ENCODE measurements at places on chromosomes 2 and 18. TPM values are rescaled to one million over a fixed set of nuclear protein-coding genes. Genes with fewer than 3 reads are reported as not detected.
A peak's percentile ranks its signal among the peaks of the same experiment; 100 is the strongest.

DNA sequence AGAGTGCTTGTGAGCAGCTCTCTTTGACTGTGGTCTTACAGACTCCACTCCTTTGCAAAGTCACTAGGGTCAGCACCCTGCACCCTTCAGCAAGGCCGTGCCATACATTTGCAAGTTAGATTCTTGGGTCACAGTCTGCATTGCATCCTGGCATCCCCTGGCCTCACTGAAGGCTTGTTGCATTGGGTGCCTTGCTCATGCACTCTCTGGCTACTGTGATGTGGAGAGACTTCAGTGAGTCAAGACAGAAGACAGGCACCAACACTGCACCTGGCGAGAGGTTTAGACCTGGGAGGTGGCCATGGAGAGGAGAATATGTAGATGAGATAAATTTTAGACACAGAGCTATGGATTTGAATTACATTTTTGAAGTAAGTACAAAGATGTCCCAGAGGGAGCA is 146.4 kb upstream of the COPS8 start:
- no peak for DNase-seq

DNA sequence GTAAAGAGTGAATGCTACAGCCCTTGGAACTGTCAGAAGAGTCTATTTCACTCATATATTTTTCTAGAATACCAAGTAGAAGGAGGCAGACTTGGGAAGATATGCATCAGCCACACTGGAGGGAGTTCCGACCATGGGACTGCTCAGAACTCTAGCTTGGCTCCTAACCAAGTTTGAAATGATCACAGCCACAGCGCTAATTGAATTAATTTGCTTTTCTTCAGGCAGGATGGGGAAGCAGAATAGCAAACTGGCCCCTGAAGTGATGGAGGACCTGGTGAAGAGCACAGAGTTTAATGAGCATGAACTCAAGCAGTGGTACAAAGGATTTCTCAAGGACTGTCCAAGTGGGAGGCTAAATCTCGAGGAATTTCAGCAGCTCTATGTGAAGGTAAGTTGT is 51.4 kb downstream of the VSNL1 start:
- no peak for DNase-seq

DNA sequence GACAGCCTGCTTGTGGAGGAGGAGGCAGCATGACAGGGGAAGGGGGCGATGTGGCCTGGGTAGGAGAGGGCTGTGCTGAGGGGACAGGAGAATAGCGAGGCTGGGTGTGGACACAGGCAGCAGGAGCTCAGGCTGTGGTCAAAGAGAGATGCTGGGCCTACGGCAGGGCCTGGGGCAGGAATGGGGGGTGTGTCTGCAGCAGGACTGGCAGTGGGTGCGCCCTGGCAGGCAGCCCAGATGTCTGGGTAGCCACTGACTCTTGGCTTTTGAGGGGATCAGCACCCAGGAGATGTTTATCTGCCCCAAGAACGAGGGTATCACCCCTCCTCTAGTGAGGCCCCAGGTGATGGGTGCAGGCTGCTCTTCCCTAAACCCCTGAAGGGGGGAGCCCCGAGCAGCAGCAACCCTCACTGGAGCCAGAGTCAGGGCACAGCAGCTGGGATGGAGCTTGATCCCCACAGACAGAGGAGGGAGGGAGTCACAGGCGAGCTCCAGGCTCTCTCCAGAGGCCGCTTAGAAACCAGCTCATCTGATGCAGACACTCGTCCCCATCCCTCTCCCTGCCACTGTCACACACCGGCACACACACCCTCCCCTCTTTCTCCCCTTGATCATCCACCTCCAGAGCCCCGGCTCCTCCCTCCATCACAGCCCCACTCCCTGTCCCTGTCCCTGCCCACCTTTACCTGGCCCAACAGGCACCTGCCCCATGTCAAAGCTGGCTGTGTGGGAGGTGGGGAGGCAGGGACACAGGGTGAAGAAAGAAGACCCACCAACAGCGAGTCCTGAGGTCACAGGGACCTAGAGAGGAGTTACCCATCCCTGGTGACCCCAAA is 29.8 kb upstream of the TNS1 start:
- no peak for DNase-seq

DNA sequence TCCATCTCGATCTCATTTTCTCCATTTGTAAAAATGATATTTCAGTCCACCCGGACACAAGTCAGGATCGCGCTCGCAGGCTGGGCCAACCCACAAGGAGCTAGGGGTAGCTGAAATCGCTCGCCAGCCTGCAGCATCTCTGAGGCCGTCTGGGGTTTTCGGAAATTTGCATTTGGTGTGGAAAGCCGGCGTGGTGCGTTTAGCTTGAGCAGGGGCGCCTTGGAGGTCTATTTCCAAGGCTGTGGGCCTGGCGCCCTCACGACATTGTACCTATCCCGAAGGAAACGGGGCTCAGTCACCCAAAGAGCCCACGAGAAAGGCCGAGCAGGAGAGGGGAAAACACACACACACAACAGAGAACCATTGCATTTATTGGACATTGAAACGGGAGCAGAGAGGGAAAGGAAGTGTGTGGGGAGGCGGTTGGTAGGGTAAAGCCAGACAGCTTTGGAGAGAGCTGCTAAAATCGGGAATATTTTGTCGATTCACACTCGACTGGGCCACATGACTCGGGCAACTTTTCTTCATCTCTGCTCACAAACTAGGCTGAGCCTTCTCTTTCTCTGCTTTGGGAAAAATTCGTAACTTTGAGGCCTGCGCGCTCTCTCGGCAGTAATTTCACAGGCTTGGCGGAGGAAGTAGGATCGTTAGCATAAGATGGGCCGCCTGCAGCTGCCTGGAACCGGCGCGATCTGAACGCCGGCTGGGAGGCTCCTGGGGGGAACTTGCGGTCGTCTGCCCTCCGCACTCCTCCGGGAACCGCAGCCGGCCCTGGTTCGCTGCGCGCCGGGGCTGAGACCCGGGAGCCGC is 1.1 kb upstream of the HOXD8 start:
- peak; percentile 58 for DNase-seq

DNA sequence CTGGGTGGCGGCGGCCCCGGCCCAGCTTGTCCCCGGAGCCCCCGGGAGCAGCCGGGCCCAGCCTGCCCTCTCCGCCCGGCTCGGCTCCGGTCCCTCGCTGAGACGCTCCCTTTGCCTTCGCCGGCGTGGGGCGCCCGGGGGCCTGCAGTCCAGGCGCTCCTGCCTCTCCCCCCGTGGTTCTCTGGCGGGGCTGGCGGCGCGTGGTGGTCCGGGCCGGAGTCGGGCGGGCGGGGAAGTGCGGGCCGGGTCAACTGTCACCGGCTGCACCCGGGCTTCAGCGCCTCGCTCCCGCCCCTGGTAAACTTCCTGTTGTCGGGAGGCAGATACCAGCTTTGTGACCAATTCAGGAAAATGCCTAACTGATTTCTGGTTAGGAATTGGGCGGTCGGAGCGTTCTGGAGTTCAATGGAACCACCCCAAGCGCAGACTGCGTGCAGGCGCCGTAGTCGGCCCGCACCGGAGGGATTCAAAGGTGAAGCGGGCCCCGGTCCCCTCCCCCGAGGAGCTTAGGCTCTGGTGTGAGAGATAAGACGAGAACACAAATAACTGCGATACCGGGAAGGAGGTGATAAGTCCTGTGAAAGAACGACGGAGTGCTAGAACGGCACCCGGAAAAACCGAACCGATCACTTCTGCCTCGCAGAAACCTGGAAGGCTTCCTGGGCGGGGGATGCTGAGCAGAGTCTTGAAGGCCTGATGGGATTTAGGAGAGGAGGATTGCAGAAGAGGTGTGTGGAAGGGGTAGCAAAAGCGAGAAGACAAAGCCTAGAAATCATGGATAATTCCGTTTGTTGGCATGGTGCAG is 891 bp downstream of the CAB39 start:
- DNase-seq: peak; percentile 56

DNA sequence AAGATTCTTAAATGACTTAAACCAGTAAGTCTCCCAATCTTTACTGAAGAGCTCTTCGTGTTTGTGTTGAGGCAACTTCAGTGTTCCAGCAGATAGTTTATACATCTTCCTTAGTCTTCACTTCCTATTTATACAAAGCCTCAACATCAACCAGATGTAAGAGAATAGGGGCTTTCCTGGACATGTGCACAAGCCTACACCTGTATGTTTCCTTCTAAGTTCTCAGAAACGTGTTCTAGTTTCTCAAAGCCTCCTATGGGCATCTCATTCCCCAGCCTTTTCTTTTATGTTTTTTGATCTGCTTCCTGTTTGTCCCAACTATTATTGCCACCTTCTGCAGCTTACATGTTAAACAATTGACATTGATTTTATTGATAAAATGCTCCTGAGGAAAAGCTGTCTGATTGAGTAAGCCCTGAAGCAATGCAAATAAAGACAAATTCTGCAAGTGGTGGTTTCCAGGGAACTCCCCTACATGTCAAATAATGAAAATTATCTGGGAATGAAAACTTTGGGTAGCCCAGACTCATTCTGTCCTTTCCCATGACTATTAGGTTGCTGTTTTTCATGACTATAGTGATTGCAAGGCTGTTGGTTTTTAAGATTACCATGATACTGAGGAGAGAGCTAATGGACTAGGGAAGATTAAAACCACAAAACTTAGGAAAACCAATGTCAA is 663.3 kb upstream of the ACVR2A start:
- DNase-seq: no peak

- no peak for DNase-seq
Measured at GRCh38 chr2:134628453-134628852, 90.3 kb downstream of the TMEM163 start.

GRCh38 chr2:11572996-11573395 is 39.2 kb downstream of the GREB1 start:
- no peak for DNase-seq

GRCh38 chr2:159890551-159891266 is 92.7 kb upstream of the CD302 start:
- DNase-seq: peak; percentile 17

- no peak for DNase-seq
Measured at GRCh38 chr2:117057016-117057415, 757.5 kb upstream of the DDX18 start.

GRCh38 chr2:224944707-224945547 is 97.3 kb downstream of the DOCK10 start:
- DNase-seq: no peak

- no peak for DNase-seq
Measured at GRCh38 chr18:55227771-55228170, 268.5 kb upstream of the CCDC68 start.

GRCh38 chr2:190986221-190986953 is 27.6 kb downstream of the STAT1 start:
- DNase-seq: no peak

ELP2 gene
- 152 TPM for total RNA-seq

REG3A gene
- total RNA-seq: not detected

TUBA4B gene
- total RNA-seq: not detected

CD226 gene
- 1.5 TPM for total RNA-seq

KCNE4 gene
- under 0.01 TPM for total RNA-seq

TANK gene
- 57.0 TPM for total RNA-seq

TDRD15 gene
- not detected for total RNA-seq

NLRC4 gene
- total RNA-seq: not detected

Measured in dermis microvascular lymphatic vessel endothelial cell (primary cell).